ENCODE measurements at places on chromosomes 12 and 14.

GRCh38 chr12:26493656-26494055, 298.3 kb downstream of the SSPN start:
- no peak for DNase-seq

- no peak for DNase-seq
These were observed 1832.8 kb upstream of the FLRT2 start for GRCh38 chr14:83697099-83697498.

GRCh38 chr14:81729622-81730021, 196.0 kb upstream of the SEL1L start:
- DNase-seq = no peak

DNA sequence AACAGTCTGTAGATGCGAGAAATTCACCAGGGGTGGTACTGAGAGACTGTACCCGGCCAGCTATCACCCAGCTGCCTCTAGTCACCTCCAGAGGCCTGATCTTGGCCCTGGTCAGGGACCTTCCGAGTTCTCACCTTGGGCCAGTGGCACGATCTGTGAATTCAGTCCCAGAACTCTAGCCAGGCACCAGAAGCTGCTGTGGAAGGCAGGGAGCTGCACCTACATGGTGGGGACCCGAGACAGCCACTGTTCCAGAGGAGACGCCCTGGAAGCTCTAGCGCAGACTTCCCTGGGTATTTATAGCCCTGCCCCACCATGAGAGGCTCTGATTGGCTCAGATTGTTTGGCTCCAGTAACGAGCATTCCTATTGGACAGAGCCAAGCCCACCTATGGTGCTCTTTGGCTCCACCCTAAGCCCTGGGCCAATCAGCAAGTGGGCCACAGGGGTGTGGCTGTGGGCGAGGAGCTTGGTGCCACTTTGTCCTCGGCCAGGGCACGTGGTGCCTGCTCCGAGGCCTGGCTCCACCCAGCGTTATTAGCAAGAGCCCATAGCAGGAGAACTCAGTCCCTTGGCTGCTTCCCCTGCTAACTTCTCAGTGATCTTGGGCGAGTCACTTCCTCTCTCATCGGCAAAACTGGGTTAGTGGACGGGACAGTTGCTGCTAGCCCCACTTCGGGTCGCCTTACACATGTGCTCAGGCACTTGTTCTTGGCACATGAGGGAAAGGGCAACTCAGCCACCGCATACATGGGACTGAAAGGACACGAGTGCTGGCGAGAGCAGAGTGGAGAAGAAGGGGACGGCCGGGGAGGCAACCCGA, 89.0 kb upstream of the BCL11B start:
- DNase-seq = no peak

GRCh38 chr12:52715416-52715815, 12.1 kb upstream of the KRT77 start:
- DNase-seq = no peak

DNA sequence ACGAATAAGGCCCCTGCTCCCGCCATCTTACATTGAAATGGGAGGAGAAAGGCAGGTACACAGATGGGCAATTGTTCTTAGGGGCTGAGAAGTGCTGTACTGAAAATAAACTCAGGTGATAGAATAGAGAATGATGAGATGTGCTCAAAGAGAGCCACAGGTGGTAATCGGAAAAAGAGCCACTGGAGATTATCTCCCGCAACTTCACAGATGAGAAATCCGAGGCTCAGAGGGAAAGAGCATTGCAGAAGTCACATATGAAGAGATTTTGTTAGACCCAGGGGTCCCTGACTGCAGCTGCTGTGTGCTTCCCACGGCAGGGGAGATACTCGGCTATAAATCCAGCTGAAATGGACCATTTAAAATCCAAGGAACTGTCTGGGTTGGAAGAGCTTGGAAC, 73.7 kb downstream of the PRIMA1 start:
- DNase-seq = no peak

DNA sequence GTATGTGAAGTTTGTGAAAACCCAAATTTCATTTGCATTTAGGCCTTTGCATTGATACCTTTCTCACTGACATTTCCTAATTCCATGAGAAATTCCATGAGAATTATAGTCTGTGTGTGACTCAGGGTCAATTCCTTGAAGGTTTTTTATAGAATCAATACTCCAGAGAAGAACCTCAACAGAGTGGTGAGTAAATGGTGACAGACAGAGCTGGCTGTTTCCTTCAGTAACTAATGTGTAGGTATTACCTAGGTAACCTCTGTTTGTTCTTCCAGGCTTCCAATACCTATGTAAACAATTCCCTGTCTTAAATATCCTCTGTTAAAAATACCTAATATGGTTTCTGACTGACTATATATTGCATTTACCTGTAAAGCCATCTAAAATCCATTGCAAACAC, 117.0 kb downstream of the TTC8 start:
- DNase-seq = no peak

DNA sequence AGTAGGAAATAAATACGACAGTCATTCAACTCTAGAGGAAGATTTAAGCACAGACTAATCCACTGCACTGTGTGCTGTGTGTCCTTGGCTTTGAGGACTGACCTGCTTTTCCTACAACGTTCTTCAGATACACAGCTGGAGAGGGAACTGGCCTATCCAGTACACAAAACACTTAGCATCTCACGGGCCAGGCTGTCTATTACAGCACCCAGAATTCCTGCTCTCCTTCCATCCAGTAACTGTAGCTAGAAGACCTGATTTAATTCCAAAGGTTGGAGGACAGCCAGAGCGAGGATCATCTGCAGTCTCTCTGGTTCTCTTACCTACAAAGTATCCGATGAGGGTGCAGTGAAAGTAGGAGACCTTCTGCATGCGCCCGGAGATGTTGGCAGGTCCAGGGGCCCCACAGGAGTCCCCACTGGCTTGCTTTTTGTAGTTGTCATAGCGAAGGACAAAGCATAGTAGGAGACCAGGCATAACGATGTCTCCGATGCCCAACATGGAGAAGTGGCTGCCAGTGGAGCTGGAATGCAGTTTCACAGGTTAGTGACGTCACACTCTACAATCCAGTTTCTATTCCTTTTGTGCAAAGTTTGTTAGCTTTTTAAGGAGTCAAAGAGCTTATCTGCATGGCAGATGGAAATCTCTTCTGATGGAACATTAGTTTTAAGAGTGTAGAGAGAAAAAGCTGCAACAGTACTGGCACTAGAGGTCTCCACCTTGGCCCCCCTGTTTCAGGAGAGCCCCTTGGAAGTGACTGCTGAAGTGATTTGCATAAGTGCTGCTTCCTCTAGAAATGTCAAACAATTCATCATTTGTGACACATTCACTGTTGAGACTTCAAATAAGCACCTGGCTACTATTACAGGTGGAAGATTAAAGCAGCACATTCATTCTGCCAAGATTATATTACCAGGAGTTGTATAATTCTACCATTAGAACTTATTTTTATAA, 41.7 kb downstream of the ACADS start:
- no peak for DNase-seq

DNA sequence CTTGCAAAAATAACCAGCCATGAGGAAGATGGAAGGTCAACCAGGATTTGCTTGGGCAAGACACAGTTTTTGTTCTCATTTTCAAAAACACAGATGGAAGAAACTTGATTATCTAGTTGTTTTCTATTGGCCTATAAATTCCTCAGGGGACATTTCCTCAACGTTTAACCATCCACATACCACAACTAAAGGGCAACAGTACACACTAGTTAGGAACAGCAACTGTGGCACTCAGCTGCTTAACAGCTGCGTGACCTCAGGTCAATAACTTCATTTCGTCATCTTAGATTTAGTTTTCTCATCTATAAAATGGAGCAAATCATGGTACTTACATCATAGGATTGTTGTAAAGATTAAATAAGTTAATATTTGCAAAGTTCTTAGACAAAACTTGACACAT, 18.7 kb downstream of the SSTR1 start:
- DNase-seq = no peak

DNA sequence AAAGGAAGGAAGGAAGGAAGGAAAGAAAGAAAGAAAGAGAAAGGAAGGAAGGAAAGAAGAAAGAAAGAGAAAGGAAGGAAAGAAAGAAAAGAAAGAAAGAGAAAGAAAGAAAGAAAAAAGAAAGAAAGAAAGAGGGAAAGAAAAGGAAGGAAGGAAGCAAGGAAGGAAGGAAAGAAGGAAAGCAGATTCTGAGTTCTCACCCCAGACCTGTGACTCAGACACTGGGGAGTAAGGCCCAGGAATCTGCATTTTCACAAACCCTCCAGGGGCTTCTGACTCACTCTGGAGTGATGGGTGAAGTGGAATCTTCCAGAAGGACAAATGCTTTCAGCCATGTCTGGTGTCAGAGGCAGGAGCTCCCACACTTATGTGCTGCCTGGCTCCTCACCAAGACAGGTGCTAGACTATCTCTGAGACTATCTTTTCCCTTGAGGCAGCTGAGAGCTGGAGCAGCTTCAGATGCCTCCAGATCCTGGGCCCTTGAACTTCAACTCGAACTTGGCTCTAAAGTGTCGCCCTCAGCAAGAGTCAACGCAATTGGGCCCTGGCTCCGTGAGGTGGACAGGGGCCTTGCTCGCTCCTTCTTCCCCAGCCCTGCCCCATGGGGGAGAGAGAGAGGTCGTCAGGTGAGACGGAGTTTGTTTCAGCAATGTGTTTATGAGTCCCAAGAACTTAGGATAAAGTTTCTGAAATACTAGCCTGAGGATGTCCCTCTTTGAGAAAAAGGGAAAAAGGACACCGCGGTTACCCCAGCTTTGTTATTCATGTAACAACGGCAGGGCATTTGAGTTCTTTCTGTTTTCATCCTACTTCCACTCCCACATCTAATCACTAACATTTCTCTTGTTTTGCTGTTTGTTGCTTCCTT, 19.8 kb upstream of the SCARB1 start:
- DNase-seq = no peak

DNA sequence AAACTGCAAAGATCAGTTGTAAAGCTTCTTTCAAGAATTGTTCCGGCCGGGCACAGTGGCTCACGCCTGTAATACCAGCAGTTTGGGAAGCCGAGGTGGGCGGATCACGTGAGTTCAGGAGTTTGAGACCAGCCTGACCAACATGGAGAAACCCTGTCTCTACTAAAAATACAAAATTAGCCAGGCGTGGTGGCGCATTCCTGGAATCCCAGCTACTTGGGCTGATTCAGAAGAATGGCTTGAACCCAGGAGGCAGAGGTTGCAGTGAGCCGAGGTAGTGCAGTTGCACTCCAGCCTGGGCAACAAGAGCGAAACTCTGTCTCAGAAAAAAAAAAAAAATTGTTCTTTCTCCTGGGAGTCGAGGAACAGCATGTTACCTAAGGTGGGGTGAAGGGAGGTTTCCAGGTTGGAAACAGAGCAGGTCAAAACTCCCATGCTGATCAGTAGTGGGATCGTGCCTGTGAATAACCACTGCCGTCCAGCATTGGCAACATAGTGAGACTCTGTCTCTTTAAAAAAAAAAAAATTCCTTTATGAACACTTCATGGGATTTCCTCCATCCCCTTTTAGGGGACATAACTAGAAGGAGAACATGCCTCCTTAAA, 13.9 kb downstream of the FBXO34 start:
- no peak for DNase-seq

DNA sequence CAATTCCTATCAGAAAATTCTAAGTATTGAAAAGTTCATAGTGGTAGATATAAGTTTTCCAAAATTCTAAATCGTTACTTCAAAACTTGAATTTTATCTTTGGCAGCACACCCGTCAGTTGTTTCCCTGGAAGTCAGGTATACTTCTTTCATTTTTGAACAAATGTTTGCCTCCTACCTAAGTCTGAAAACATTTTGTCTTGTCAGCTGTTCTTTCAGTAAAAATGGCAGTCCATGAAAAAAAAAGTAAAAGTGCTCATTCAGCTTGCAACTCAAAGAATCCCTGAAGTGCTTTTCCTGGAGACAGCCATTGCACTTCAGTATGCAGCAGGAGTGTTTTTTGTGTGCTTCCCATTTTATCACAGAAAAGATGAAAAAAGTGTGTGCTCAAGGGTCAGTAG, 130.1 kb upstream of the NEDD1 start:
- no peak for DNase-seq

- no peak for DNase-seq
These were observed 197.4 kb upstream of the FRMD6 start for GRCh38 chr14:51454351-51454750.

DNA sequence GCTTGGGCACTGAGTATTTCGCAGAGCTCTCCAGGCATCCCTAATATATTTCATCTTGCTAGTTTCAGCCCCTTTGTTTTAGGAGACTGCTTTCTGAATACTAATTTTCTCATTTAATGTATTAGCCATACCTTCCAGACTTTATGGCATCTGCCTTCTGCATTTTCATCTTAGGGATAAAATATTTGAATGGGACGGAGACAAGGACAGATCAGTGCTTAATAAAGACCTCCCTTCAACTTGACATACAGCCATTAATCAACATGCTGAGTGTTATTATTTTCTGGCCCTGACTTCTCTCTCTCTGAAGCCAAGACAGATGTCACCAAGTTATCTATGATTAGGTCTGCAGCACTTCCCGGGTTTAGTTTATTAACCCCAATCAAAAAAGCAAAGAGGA, 42.4 kb downstream of the CACNA2D4 start:
- no peak for DNase-seq

DNA sequence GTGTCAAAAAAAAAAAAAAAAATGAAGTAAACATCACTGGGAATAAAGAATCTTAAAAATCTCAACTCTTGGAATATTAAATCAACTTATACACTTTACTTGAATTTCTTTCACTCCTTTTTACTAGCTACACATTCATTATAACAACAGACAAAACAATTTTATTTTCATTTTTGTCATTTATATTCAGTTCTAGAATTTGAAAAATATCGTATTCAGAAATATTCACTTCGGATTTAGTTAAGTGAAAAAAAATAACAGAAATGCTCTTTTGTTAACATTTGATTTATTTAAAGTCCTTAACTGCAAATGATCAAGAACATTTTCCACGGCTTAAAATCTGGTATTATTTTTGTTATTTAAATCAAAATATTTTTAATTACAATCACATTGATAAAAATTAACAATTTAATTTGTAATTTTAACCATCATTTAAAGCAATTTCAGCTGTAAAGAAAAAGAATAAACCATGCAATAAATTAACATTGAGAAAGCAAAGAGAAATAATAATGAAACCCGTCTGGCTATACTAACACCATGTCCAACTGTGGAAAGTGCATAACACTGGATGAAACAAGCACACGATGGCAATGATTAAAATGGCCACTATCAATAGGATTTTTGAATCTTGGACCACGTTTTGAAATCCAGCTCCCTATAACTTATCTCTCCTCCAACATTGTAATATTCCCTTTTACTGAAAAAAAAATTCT, 5.2 kb downstream of the FOXA1 start:
- no peak for DNase-seq

GRCh38 chr12:76375470-76375869, 27.3 kb upstream of the BBS10 start:
- no peak for DNase-seq

- no peak for DNase-seq
These were observed 32.7 kb downstream of the VCPKMT start for GRCh38 chr14:50083467-50084337.
